ENCODE measurements at places on chromosomes 12 and 14.

DNA sequence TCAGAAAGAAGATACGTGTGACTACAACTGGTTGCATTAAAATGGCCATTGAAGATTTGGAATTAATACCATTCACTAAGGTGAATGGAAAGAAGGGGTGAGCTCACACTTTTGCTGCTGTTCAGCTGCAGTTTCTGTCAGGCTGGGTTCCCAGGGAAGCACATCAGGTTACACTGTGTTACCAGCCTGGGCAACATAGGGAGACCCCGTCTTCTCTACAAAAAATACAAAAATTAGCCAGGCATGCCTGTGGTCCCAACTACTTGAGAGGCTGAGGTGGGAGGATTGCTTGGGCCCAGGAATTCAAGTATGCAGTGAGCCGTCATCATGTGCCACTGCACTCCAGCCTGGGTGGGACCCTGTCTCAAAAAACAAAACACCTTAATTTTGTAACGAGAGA, 12.9 kb upstream of the ZCCHC8 start:
- DNase-seq, result no peak

GRCh38 chr12:121578230-121579189, 2.3 kb downstream of the KDM2B start:
- DNase-seq, result no peak

DNA sequence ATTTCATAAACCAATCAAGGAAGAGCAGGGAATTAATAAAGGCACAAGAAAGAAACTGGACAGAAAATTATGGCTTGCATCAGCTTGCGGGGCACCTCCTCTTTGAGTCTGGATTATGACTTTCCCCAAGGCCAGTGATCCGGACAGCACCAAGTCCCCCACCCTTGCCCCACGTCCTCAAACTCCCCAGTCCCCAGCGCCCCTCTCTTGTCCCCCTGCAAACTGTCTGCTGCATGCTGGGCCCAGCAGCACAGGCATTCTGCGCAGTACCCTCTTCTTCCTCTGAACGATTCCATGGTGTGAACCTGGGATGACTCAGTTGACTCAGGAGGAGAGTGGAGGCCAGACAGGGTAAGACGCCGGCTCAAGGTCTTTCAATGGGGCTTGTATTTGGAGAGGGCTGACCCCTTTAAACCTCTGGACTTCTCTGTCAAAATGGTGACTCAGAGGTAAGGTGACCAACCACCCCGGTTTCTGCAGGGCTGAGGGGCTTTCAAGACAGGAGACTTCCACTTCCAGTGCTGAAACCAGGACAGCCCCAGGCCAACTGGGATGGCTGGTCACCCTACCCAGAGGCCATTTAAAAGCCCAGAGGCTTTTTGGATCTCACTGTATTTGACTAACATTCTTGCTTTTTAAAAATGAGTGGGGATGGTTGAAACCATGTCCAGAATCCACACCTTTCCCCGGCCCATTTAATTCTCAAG, 13.5 kb downstream of the C14orf132 start:
- no peak for DNase-seq

DNA sequence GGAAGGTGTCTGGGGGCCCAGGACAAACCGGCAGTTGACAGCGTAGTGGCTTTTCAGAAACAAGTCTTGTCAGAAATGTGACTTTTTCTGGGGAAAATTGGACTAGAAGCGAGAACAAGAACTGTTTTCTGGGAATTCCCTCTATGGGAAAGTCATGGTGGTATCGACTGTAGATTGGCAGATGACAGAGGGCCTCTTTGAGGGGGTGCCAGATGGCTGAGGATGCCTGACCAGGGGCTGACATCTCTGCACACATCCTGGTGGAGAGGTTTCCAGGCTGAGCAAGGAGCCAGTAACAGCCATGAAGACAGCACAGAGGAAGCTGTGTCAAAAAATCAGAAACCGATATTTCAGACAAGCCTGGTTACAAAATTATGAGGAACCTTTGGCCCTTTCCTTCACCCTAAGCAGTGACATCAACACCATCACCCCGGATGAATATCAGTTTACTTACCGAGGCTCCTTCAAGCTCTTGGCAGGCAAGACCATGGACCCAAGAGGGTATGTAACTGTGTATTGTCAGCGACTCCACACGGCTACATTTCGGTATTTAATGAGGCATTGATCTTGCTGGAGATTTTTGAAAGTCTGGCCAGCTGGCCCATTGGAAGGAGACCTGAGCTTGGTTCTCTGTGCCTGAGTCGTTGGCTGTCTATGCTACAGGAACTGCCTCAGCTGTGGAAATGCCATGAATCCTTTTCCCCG, 1525.3 kb upstream of the TMEM132C start:
- no peak for DNase-seq

DNA sequence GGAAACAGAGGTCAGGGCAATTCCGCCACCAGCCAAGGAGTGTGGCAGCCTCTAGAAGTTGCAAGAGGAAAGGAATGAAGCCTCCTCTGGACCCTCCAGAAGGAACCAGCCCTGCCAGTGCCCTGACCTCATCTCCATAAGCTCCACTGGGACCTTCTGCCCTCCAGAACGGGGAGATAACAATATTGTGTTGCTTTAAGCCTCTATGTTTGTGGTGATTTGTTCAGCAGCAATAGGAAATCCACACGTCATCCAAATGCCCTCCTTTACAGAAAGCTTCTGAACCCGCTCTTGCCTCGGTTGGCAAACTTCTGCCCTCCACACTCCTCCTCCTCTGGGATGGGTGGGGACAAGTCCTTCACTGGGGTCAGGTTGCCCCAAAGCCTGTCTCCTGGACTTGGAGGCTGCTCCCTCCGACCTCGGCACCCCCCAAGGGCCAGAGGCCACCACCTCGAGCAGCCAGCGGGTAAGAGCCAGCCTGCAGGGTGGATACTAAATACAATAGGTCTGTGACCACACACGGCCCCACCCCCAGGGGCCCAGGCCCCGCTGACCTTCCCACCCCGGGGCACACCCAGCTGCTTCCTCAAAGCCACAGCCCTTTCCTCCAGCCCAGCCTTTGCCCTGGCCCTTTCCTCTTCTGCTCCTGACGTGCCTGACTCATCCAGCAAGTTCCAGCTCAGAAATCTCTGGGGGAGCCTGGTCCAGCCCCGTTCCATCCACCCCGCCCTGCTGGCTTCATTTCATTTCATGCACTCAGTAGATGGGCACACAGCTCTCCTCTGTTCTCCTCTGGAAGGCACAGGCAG, 58.7 kb upstream of the NCOR2 start:
- DNase-seq, result no peak

- DNase-seq, result no peak
Measured at GRCh38 chr12:94771741-94772140, 121.4 kb upstream of the TMCC3 start.

DNA sequence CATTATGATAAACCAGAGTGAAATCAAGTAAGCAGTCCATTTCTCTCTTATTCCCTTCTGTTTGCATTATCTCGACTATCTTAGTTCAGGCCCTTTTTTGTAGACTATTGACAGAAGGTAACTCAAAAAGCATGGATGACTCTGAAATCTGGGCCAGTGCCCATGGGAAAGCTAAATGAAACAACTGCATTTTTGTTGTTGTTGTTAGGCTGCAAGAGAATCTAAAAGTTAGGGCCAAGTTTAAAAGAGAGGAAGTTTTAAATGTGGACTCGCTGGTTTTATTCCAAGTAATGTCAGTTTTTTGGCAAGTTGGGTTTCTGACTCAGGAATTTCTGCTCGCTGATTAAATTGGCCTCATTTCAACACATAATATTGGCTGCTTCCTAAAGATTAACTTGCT, 201.1 kb downstream of the PIK3C2G start:
- no peak for DNase-seq

GRCh38 chr14:24351517-24351916, 11.7 kb upstream of the RIPK3 start:
- DNase-seq, result no peak

DNA sequence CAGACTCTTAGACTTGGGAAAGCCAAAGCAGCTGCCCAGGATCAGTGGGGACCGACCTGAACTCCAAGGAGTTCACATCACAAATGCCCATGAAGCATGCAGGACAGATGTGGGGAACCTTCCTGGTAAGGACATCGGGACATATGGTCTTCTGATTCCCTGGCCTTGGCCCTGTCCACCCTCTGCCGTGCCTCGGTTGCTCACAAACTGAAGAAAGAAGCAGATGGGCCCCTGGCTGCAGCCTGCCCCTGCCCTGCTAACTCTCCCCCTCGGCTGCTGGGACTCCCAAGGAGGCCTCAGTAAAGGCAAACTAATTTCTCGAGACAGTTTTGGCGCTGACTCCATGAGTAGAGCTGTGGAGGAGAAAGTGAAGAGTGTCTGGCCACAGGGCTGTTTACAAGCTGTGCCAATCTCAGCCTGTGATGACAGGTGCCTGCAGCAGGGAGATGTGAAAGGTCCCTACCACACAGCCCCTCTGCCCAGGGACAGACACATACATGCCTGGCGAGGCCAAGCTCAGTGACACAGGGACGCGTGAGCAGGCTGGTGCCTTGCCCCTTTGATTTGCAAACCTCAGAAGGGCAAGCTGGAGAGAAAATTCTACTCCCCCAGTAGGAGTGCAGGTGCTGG, 48.6 kb downstream of the ISCA2 start:
- no peak for DNase-seq

DNA sequence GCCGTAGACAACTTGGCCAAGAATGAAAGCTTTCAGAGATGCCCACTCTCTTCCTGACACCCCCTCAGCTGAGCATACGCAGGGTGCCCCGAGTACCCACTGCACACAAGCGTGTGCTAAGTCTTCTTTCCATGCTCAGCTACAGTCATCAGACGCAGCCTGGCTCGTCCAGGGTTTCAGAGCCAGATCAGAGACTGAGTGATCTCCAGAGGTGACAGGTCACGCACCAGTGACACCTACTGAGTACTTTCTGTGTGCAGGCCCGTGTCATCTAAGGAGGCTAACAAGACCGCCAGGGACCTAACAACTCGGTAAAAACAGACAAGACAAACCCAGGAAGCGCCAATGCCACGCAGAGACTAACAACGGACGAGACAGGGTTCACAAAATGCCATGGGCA, 25.1 kb downstream of the STX2 start:
- DNase-seq, result no peak

GRCh38 chr12:40033242-40033630, 72.6 kb downstream of the SLC2A13 start:
- DNase-seq, result no peak

- no peak for DNase-seq
Measured at GRCh38 chr12:90322006-90322405, 613.4 kb upstream of the ATP2B1 start.

GRCh38 chr14:103886304-103887169, 39.2 kb upstream of the PPP1R13B start:
- DNase-seq, result peak; percentile 2

GRCh38 chr14:39015360-39015961, 87.6 kb downstream of the SEC23A start:
- DNase-seq, result peak; percentile 7

DNA sequence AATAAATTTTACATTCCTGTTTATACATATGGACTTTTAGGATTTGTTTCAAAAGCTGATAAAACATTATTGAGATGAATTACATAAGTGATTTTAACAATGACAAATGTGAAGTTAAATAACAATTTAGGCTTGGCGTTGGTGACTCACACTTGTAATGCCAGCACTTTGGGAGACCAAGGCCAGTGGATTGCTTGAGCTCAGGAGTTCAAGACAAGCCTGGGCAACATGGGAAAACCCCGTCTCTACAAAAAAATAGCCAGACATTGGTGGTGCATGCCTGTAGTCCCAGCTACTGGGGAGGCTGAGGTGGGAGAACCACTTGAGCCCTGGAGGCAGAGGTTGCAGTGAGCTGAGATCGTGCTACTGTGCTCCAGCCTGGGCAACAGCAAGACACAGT, 7.4 kb downstream of the ACOT2 start:
- no peak for DNase-seq

DNA sequence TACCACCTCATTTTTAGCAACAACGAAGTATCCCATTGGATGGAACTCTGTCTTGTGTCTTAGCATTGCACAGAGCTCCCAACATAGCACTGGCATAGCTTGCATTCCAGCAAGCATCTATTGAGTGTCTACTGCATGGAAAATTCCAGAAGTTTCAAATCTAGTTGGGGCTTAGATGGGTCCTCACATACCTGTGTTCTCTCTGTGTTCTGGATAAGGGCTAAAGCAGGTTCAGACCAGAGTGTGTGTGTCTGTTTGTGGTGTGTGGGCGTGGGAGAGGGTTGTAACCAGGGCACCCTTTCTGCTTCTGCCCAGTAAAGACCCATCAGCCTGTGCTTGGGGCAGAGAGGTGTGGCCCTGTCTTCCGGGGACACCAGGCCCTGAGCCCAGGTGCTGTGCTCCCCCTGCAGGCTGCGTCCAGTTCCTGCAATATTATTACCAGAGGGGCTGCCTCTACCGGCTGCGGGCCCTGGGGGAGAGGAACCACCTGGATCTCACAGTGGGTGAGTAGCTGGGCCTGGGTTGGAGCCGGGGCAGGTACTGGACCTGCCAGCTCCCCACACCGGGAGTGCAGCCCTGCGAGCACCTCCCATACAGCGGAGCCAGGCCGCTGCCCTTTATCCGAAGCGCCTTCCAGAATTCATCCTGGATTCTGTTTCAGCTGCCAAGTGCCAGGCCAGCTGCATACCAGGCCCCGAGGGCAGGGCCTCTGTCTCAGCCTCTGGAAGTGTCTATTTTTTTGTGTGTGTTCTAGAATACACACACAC, 20.3 kb downstream of the RHOF start:
- DNase-seq, result peak; percentile 30

DNA sequence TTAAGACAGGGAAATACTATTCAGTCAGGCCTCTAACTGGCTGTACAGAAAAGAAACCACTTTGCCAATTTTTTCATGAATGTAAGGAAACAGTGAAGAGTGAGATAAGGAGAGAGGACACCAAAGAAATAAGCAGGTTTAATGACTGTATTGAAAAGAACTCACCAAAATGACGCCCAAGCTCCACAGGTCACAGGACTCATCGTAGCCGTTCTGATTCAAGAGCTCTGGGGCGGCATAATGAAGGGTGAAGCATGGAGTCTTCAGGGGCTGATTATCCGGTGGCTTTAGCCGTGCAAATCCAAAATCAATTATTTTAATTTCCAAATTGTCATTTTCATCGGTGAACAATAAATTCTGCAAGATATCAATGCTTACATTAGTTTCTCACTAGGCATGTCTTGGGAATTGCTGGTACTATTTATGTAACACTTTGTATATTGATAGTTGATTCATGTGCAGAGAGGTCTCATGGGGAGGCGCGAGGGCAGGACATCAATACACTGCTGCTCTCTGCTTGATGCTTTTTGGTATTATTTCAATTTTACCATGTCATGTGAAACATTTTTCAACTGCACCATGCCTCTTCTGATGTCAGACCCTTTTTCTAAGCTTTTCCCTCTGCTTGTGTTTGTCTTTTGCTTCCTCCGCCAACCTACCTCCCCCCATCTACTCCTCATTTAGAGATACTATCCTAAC, 74.2 kb upstream of the TTC7B start:
- DNase-seq, result no peak

- no peak for DNase-seq
Measured at GRCh38 chr12:42094277-42094676, 50.4 kb downstream of the GXYLT1 start.

GRCh38 chr12:124566997-124567672, at the start of gene NCOR2:
NCOR2 (minus strand) TSS chr12:124567612; CDS start chr12:124495251, 72,361 bp downstream.
- DNase-seq, result no peak

- DNase-seq, result no peak
Measured at GRCh38 chr12:110776410-110776809, 33.7 kb upstream of the PPP1CC start.
